ENCODE measurements at places on chromosomes 5 and 9. TPM values are rescaled to one million over a fixed set of nuclear protein-coding genes. Genes with fewer than 3 reads are reported as not detected.

GRCh38 chr9:27888661-27889295 is 315.5 kb upstream of the C9orf72 start:
- no peak for DNase-seq

DNA sequence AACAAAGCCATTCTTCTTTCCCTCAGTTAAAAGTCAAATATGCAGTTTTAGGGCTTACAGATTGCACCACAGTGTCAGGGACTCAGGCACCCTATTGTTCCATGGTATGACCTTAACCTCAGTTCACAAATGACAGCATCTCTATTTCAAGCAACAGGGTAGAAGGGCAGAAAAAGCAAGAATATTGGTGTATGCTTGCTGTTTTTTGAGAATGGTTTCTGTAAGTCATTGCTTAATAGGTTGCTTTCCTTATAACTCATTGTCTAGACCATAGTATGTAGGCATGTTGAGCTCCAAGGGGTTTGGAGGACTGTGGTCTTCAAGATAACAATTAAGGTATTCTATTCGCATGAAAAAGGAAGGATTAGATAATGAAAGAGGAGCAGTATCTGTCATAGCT is 183.5 kb upstream of the EDIL3 start:
- no peak for DNase-seq

Gene OR1Q1
- not detected for total RNA-seq

GRCh38 chr5:72648480-72648879 is 141.3 kb upstream of the ZNF366 start:
- DNase-seq: no peak

DNA sequence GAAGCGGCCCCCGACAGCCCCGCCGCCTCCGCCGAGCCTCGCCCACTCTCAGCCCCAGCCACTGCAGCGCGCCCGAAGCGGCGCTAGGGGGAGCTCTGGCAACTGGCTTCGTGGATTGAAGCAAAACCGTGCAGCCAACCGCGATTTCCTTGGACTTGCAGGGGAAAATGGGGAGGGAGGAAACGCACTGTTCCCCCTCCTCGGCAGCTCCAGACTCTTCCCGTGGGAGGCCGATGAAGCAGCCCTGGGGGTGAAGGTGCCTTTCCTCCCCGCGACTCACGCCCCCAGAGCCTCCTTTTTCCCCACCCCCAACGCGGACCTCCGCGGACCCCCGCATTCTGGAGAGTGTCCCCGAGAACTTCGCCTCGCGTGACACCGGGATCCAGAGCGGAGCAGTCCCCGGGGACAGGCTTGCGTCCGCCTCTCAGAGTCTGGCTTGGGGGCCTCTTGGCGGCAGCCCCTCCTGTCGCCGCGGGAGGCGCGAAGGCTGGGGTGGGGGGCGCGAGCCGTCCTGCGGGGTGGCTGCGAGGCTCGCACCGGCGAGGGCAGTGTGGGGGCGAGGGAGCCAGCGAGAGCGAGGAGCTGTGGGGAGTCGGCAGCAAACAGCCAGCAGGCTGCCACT is 3.8 kb downstream of the IER5L start:
- peak; percentile 75 for DNase-seq

DNA sequence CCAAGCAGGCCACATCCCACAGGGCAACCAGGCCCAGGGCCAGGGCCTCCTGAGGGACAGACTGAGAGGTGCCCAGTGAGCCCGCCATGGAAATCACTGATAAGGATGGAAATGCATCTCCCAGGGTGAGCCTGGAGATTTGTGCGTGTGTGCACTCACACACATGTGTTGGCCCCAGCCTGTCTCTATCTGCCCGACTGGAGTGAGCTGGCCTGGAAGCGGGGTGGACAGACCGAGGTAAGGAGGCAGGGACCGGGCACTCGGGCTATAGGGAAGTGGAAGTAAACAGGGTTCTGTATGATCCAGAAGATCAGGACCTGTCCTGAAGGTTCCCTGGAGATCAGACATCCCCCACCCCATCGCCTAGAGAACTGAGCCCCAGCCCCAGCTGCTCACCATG is 17.4 kb downstream of the GFI1B start:
- DNase-seq: no peak

Measured in activated T-helper 1 cell treated with anti-CD3 and anti-CD28 coated beads, Interleukin-12 subunit alpha, Interleukin-12 subunit beta, Interleukin-2, Interleukin-4 antibody, amounts not matched to agents 30 ng/mL and 10 ng/mL and 1 ng/mL, durations not matched to agents 14 hours and 24 hours and 36 hours (primary cell).